ENCODE measurements at places on chromosomes 13 and 19. TPM values are rescaled to one million over a fixed set of nuclear protein-coding genes. Genes with fewer than 3 reads are reported as not detected.

DNA sequence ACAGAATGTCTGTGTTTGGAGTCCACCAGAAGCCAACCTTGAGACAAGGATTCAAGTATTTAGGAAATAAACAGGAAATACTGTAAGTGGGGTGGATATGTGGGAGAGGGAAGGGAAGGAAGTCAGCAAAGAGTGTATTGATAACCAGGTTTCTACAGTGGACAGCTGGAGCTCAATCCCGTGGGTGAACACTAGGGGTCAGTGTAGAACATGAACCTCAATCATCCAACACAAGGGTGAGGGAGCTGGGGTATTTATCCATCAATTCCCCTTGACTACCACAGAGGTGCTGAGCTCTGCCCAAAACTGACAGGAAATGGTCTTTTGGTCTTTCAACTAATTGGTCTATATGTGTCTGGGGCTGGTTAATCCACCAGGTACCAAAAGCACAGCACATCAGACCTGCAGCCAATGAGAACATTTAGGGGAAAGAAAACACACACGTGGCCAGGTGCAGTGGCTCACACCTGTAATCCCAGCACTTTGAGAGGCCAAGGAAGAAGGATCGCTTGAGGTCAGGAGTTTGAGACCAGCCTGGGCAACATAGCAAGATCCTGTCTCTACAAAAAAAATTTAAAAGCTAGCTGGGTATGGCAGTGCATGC lies 5.6 kb upstream of the SYDE1 start:
- H3K27me3 ChIP-seq, result peaks cover 16% of the 10 kb centered on the region
- H3K4me3 ChIP-seq, result no peak overlapping the region
- H3K4me1 ChIP-seq, result peaks cover 3% of the 10 kb centered on the region
- DNase-seq, result peak; percentile 43
- H3K27ac ChIP-seq, result no peak overlapping the region
- no peaks in the 10 kb centered on the region for H3K36me3 ChIP-seq

- H3K27me3 ChIP-seq, result no peaks in the 10 kb centered on the region
- H3K27ac ChIP-seq, result no peak overlapping the region
- H3K36me3 ChIP-seq, result no peaks in the 10 kb centered on the region
- peaks cover 14% of the 10 kb centered on the region for H3K4me1 ChIP-seq
Observed at GRCh38 chr13:23941211-23941610, 43.9 kb upstream of the C1QTNF9B start.

DNA sequence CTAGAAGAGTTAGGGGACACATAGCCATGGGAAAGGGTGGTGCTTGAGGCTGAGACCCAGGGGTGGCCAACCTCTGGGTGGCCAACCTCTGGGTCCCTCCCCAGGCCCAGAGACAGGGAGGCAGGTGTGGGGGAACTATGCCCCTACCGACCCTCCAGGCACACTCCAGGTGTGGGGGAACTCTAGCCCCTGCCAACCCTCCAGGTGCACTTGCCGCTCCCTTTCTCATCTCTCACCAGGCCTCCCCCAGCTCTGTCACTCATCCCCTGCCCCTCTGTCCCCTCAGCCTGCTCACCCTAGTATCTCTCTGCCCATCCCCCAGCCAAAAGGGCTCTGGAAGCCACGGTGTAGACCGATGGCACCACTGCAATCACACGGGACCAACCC lies 10.6 kb upstream of the VSTM2B start:
- no peak overlapping the region for H3K4me3 ChIP-seq
- DNase-seq, result no peak
- peaks cover 74% of the 10 kb centered on the region for H3K27me3 ChIP-seq
- H3K27ac ChIP-seq, result no peak overlapping the region

Gene WDFY2
- 5.9 TPM for total RNA-seq

DNA sequence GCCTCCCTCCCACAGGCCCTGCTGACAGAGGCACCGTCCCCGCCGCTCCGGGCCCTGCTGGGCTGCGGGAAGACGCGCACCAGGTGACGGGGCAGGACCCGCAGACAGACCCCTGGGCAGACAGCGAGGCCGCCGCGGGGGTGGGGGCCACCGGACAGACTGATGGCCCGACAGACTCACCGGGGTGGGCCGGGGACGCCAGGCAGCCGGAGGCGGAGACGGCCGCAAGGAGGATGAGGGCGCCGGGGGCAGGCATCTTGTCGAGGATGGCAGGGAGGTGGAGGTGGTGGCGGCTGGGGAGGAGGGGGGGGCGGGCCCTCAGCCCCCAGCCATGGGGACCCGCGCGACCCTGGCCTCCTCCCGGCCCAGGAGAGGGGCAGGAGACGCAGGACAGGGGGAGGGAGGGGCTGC lies 309 bp downstream of the LMTK3 start:
- DNase-seq, result no peak
- no peak overlapping the region for H3K4me3 ChIP-seq
- H3K4me1 ChIP-seq, result peaks cover 13% of the 10 kb centered on the region
- no peak overlapping the region for H3K27ac ChIP-seq
- peaks cover 9% of the 10 kb centered on the region for H3K36me3 ChIP-seq

GRCh38 chr13:91031508-91031907 lies 316.0 kb upstream of the MIR17HG start:
- no peak overlapping the region for H3K27ac ChIP-seq
- H3K4me3 ChIP-seq, result no peak overlapping the region
- no peaks in the 10 kb centered on the region for H3K4me1 ChIP-seq
- no peaks in the 10 kb centered on the region for H3K36me3 ChIP-seq
- no peak for DNase-seq

GRCh38 chr19:15429825-15430467 lies 11.2 kb upstream of the AKAP8L start:
- peaks cover 18% of the 10 kb centered on the region for H3K4me1 ChIP-seq
- H3K4me3 ChIP-seq, result no peak overlapping the region
- DNase-seq, result no peak
- no peaks in the 10 kb centered on the region for H3K27me3 ChIP-seq
- no peak overlapping the region for H3K27ac ChIP-seq

DNA sequence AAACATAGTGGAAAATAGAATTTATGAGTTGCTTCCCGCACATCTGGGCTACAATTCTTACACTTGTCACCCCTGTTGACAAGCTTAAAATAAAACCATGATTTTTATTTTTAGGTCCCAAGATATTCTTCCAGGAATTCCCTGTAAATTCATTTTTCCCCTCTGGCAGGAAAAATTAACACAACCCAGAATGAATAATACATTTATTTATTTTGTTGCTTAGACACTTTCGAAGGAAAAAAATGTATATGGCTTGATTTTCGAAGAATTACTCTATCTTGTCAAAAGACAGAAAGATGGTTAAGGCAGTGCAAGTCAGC lies 74.4 kb downstream of the LHFPL6 start:
- no peaks in the 10 kb centered on the region for H3K4me1 ChIP-seq
- H3K36me3 ChIP-seq, result no peaks in the 10 kb centered on the region
- no peak overlapping the region for H3K27ac ChIP-seq
- H3K4me3 ChIP-seq, result no peak overlapping the region
- DNase-seq, result no peak

Gene SERTAD3
- 51.9 TPM for total RNA-seq

GRCh38 chr13:98187965-98188261 lies 10.8 kb upstream of the RNF113B start:
- H3K4me3 ChIP-seq, result no peak overlapping the region
- H3K36me3 ChIP-seq, result no peaks in the 10 kb centered on the region
- H3K27ac ChIP-seq, result no peak overlapping the region
- peaks cover 7% of the 10 kb centered on the region for H3K4me1 ChIP-seq
- no peaks in the 10 kb centered on the region for H3K27me3 ChIP-seq

DNA sequence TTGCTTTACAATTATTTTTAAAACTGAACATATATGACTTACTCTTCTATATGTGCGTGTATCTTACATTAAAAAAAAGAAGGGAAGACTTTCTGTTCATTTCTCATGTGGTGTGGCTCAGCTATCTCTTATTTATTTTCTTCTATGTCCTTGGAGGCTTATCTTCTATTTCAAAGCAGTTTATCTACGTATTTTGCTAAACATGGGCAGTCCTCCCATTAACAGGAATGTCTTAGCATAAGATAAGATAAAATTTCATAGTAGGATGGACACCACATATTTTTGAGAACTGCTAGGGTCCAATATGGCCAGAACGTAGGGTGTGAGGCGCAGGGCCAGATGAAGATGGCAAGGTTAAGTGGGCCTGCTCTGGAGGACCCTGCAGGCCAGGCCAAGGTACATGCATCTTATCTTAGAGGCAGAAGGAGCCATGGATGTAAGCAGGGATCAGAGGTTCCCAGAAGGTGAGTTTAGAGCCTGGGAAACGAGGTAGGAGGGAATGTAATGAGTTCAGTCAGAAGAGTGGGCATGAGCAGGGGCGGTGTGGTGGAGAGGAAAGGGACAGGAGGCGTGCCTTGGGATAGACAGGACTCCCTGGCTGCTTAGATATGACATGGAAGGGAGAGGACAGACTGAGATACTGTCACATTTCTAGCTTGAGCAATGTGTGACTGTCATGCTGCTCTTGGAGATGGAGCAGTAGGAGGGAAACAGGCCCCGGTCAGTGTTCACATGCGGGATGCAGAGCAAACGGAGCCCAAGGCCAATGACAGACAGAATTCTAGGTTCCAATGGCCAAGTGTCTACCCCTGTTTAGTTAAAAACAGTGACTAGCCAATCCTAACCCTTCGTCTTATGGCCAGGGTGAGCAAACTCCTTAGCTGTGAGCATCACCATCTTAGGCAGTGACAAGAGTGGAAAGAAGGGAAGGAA lies 68.6 kb upstream of the MEDAG start:
- H3K4me3 ChIP-seq, result no peak overlapping the region
- no peak for DNase-seq
- peak overlapping the region; percentile 73 for H3K27ac ChIP-seq
- H3K36me3 ChIP-seq, result peaks cover 13% of the 10 kb centered on the region
- peaks cover 20% of the 10 kb centered on the region for H3K4me1 ChIP-seq
- H3K27me3 ChIP-seq, result no peaks in the 10 kb centered on the region

Gene TNFRSF19
- total RNA-seq, result 38.3 TPM

DNA sequence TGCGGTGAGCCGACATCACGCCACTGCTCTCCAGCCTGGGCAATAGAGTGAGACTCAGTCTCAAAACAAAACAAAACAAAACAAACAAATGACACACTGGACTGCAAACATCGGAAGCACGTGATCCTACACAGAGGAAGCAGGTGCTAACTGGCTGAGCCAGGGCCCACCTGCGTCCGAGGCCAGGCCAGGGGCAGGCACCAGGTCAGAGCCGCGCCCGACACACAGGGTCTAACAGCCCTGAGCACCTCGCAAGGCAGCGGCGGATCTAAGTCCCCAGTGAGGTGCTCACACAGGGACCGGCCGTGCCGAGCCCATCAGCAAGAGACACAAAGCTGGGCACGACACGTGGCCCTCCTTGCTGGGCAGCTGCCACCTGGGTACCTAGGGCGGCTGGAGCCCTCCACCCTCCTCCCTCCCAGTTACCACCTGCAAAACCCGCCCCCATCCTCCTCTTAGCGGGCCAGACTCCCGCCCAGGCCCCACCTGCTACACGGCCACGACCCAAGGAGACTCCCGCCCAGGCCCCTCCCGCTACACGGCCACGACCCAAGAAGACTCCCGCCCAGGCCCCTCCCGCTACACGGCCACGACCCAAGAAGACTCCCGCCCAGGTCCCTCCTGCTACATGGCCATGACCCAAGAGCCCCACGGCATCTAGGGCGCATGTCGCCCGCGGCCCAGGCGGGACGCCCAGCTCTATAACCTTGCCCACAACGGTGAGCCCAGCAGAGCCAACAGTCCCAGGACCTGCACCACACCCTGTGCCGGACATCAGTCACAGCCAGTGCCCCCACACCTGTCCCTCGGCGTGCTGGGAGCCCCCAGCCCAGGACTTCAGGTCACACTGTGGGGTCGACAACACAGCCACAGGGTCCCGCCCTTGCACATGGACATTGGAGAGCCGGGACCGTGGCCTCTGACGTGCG lies 15.6 kb downstream of the AP3D1 start:
- H3K27me3 ChIP-seq, result no peaks in the 10 kb centered on the region
- no peak for DNase-seq
- no peak overlapping the region for H3K4me3 ChIP-seq

Gene PSG1
- total RNA-seq, result not detected

- no peak for DNase-seq
- H3K27me3 ChIP-seq, result no peaks in the 10 kb centered on the region
- H3K36me3 ChIP-seq, result peaks cover 43% of the 10 kb centered on the region
Observed at GRCh38 chr13:24512908-24513213, 283 bp upstream of the PARP4 start.

- DNase-seq, result no peak
- peaks cover 13% of the 10 kb centered on the region for H3K27me3 ChIP-seq
- H3K36me3 ChIP-seq, result no peaks in the 10 kb centered on the region
Observed at GRCh38 chr13:29861694-29862110, 11.3 kb upstream of the UBL3 start.

- H3K27me3 ChIP-seq, result no peaks in the 10 kb centered on the region
- H3K36me3 ChIP-seq, result no peaks in the 10 kb centered on the region
- H3K4me3 ChIP-seq, result no peak overlapping the region
- no peak for DNase-seq
Observed at GRCh38 chr13:91609353-91609752, 210.9 kb downstream of the GPC5 start.

GRCh38 chr13:29484236-29484635 lies 111.3 kb downstream of the SLC7A1 start:
- no peak overlapping the region for H3K27ac ChIP-seq
- peaks cover 82% of the 10 kb centered on the region for H3K27me3 ChIP-seq
- no peak overlapping the region for H3K4me3 ChIP-seq
- H3K36me3 ChIP-seq, result no peaks in the 10 kb centered on the region
- DNase-seq, result no peak

DNA sequence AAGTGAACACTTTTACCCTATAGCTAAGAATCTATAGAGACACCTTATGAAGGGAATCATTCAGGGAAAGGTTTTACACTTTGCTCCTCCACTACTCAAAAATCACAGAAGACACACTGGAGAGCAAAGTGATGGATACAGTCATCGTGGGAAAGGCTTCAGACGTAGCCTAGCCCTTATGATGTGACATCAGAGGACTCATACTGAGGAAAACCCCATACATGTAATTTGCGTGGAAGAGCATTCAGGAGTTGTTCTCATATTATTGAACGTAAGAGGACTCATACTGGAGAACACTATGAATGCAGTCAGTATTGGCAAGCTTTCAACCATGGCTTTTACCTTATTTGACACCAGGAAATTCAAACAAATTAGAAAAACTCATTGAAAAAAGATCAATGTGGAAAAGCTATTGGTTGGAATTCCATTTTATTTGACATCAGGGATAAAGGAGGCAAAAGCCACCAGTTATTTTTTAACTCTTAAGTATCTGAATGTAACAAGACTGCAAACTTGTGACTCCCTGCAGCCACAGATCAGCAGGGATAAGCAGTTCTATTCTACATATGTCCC lies 16.1 kb upstream of the ZNF274 start:
- H3K27ac ChIP-seq, result no peak overlapping the region
- no peak for DNase-seq
- H3K36me3 ChIP-seq, result no peaks in the 10 kb centered on the region
- no peaks in the 10 kb centered on the region for H3K27me3 ChIP-seq

DNA sequence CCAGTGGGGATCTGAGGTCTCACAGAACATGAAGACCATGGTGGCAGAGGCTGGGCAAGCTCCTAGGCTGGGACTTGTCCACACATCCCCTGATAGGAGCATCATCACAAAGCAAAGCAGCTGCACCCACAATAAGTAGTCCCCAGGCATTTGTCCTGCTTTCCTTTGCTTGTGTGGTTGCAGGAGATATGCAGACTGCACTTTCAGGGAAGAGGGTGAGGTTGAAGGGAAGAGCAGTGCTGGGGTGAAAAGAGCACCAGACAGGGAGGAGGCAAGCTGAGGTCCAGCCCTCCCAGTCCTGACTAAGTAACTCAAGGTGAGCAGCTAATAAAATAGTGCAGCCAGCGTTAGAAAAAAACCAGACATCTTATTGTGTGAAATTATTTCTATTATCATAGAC lies 383.6 kb downstream of the UQCRFS1 start:
- no peaks in the 10 kb centered on the region for H3K4me1 ChIP-seq
- H3K4me3 ChIP-seq, result no peak overlapping the region
- no peaks in the 10 kb centered on the region for H3K36me3 ChIP-seq
- no peak for DNase-seq
- peaks cover 25% of the 10 kb centered on the region for H3K27me3 ChIP-seq
- no peak overlapping the region for H3K27ac ChIP-seq

Gene URAD
- total RNA-seq, result not detected

Data from Calu3 (cell line).